ENCODE measurements at places on chromosomes 6 and 20.

- DNase-seq, result no peak
These were observed 37.4 kb downstream of the JAG1 start for GRCh38 chr20:10636326-10636818.

- no peak for DNase-seq
These were observed 311.3 kb downstream of the CDKAL1 start for GRCh38 chr6:20845592-20845991.

DNA sequence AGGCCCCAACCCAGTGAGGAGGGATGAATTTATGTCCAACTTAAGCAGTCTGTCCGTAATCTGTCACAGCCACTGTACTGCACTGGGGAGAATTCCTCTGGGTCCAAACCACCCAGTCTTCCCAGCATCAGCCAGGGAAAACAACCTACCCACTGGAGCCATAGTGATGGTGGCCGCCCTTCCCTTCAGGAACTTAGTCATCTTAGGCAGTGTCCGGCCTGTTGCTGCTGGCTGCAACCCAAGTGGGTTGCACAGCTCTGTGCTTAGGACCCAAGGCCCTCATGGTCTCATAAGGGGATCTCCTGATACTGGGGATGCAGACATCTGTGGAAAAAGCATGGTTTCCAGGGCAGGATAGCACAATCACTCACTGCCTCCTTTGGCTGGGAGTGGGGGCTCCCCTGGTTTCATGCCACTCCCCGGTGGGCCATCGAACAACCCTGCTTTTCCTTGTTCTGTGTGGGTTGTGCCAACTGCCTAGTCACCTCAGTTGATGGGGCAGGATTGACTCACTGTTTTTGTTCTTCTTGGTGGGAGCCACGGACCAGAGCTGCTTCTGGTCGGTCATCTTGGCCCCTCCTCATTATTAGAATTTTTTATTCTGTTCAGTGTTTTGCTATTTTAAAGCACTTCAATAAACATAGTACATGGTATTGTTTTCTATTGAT, 591.9 kb downstream of the DOK5 start:
- DNase-seq, result no peak

- DNase-seq, result no peak
These were observed 9.5 kb downstream of the TAAR2 start for GRCh38 chr6:132614554-132614953.

DNA sequence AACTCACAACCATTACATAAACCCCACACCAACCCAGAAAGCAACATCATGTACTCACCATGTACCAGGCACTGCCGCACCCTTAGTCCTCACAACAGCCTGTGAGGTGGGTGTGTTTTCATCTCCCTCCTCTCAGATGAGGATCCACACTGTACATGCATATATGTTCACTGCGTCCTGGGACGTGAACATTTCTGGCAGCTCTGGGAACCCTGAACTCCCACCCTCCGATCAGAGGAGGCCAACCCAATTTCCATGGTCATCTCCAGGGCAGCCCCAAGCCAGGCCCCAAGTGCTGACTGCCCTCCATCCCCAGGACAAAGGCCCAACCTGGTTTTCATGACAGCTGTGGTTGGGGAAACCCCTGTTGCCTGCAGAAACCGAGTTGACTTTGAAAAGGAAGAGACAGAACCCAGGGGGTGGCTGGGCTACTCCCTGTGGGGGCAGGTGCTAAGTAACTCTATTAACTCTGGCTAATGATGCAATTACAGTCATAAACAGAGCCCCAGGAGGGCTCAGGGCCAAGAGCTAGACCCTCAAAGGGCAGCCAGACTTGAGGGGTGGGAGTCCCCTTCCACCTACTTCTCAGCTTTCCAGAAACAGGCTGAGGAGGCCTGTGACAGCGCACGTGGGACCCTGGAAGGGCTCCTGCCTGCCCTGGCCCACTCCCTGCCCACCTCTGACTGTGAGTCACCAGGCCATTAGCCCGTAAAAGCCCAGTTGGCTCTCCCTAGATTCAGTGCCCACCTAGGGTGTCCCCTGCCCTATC, 2.6 kb downstream of the TFEB start:
- DNase-seq, result peak; percentile 71

GRCh38 chr20:39800111-39800510, 838.0 kb downstream of the DHX35 start:
- DNase-seq, result no peak
